ENCODE measurements at places on chromosomes 11 and 22.

- DNase-seq, result no peak
These were observed 25.9 kb downstream of the PPM1F start for GRCh38 chr22:21926728-21927127.

DNA sequence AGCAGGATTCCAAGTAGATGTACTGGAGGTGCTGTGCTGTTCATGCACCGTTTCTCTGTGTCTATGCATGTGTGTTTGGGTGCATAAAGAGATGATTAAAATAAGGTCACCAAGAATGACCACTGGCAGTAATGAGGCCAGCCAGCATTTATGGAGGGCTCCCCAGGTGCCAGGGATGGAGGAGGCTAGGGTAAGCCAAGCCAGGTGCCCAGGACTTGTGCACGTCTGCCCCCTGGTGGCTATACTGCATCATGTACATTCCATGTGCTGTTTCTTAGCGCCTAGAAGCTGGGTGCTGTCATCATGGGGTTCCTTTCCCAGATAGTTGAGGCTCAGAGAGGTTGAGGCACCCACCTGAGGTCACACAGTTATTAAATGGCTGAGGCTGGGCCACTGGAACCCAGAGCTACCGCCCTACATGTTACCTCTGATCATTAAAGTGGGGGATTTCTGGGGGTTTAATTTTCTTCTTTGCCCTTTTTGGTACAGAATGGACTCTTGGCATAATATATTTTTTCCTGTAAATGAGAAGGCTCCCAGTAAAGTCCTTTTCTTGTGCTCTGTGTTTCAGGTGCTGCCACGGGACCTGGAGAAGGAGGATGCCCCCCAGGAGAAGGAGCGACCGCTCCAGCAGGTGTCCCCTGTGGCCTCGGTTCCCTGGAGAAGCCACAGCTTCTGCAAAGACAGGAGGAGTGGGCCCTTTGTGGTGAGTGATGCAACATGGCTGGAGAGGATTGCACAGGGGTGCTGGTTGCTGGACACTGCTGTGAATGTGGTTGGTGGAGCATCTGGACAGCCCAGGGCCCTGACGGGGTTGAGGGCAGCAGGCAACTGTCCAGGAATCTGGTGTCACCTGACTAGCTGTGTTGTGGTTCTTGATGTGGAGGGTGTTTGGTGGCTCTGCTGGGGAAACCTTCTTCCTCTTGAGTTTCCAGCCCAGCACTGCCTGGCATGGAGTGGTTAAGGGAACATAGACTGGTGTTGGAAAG is 96.4 kb downstream of the KIAA1671 start:
- DNase-seq, result peak; percentile 79

DNA sequence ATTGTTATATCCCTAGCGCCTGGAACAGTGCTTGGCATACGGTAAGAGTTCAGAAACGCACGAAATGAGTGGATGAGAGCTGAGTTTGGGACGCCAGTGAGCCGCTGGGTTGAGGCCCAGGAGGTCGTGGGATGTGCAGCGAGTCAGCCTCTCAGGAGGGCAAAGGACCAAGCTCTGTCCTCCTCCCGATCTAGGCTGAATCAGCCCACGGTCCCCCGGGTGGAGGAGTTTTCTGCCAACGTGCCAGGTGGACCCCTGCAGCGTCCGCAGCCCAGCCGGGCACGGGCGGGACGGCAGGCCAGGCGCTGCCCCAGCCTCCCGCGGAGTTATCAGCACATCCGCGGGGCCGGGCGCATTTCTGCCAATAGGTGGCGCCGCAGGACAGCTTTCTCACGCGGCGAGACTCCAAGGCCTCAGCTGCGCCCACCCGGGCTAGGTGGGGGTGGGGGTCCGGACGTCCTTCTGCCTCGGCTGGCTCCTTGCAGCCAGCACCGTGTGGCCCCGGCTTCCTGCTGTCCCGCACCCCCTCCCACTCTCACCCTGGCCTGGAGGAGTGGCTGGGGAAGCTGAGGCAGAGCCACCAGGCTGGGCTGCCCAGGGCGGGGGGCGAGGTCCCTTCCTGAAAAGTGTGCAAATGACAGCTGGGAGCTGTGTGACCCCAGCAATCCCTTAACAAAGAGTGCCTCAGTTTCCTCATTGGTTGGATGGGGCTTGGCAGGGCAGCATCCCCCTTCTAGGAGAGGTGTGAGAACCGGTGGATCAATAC is 2.2 kb upstream of the RPS19BP1 start:
- peak; percentile 86 for DNase-seq

GRCh38 chr11:82703796-82704195 is 29.9 kb downstream of the FAM181B start:
- no peak for DNase-seq

GRCh38 chr11:34357701-34358257 is at the start of gene ABTB2:
ABTB2 (minus strand) TSS chr11:34358010.
- peak; percentile 98 for DNase-seq

DNA sequence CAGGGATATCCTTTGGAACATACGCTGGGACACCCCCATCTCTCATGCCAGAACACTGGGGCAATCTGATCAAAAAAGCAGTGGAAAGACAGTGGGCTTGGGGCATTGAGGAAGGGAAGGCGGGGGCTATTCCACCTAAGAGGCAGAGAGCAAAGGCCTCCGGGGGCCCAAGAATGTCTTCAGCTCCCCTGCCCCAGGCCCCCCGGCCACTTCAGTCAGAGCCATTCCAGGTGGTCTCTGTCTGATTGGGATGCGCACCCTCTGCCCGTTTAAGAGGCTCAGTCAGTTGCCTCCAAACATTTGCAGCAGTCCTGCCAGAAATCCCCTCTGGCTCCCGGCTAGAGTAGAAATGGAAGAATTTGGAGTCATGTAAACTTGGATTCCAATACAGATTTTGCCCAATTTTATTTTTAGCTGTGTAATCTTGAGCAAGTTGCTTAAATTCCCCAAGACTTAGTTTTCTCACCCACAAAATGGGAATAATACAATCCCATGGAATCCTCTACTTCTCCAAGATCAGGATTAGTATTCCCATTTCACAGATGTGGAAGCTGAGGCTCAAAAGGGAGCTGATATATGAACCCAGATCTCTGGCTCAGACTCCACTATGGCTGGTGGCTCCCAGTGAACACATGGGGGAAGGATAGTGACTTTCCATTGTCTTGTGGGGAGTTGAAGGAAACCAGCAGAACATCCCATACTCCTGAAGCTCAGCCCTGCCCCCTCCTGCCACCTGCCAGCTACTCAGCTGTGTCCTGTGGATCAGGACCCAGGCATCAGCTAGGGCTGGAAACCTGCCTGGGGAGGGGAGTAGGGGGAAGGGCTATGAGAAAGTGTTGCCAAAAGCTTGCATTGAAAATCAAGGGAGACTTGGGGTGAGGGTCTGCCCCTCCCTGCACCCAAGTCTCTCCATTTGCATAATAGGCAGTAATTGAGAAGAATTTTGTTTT is 6.1 kb upstream of the WNT11 start:
- DNase-seq, result peak; percentile 9

- no peak for DNase-seq
These were observed 78.3 kb upstream of the KCNQ1OT1 start for GRCh38 chr11:2777871-2778629.

- no peak for DNase-seq
These were observed 21.4 kb upstream of the CADM1 start for GRCh38 chr11:115525531-115526006.
